ENCODE measurements at places on chromosomes 3 and 15.

GRCh38 chr3:11544412-11545181 lies 99.1 kb downstream of the VGLL4 start:
- DNase-seq: peak; percentile 48

GRCh38 chr3:146513386-146514051 lies 30.9 kb downstream of the PLSCR1 start:
- no peak for DNase-seq

DNA sequence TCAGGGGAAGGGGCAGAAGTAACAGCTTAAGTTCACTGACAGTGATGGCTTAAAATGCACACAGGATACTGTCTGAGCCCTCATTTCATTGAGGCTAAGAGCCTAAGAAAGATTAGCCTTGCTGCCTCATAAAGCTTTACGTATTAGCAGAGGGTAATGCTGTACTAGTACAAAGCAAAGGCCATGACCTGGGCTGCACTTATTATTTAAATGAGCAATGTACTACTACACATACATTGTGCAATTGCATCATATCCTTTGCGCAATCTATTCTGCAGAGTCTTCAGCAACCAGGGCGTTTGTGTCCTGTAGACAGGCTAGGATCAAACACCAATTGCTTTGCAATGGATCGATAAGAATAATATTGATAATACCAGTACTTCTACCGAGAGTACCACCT lies 221.8 kb downstream of the TPRG1 start:
- DNase-seq: no peak

GRCh38 chr15:91070872-91071271 lies 29.2 kb upstream of the SV2B start:
- no peak for DNase-seq

- peak; percentile 67 for DNase-seq
Measured at GRCh38 chr3:12440927-12441714, 43.2 kb upstream of the TSEN2 start.
